ENCODE measurements at places on chromosomes 2 and 18.

DNA sequence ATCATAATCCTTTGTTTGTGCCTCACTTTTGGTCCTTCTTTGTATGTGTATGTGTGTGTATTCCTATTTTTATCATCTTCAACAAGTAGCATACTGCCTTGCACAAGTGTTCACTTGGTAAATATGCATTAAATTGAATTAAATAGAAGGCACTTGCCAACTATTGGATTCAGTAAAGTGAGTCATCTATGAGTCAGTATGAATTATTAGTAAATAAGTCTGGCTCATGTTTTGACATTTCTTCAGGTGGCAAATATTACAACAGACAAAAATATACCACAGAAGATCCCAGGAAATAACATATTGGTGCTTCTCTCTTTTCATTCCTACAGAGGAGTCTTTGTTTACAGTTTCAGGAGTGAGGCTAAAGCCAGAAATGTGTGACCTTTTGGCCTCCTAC is 84.1 kb downstream of the CDK15 start:
- no peak for DNase-seq

DNA sequence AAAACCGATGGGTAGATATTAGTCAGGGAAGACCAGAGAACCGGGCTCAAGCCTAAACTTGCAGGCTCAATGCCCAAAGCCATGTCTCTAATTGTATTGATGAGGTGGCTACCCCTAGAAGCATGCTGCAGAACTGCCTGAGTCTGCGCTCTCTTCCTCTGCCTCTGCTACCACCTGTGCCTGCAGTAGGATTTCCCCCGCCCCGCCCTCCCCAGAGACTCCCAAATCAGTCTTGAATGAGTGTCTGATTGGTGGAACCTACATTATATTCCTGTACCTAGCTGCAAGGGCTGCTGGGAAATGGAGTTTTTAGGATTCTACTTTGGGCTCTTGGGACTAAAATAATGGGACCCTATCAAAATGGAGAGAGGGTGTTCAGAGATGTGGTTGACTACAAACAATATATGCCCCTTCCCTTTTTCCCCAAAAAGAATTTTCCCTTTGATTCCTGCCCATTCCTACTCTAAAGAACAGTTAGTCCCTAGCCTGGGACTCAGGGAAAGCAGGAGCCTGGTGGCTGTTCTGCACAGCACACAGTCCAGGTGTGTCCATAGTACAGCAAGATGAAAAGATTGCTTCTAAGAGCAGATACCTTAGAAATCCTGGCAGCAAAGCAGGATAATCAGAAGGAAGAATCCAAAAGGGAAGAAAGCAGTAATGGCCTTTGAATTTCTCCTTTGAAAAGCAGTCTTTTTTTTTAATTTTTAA is 12.5 kb downstream of the GRP start:
- DNase-seq, result no peak

GRCh38 chr2:124708661-124709060 is 683.6 kb downstream of the CNTNAP5 start:
- DNase-seq, result no peak

DNA sequence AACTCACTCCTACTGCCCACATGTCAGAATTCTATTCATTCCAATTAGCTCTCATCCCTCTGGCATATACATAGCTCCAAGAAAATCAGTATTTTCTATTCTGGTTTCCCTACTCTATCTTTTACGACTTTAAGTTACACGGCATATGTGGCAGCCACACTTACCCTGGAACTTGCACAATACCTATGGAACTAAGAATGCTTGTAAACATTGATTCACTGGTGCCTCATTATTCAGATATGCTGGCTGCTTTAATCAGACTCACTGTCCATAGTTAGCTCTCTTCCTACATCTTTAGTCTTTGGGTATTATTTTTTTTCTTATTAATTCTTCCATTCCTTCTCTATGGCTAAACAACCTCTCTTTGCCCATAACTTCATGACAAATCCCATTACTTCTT is 1519.9 kb upstream of the ACVR2A start:
- DNase-seq, result no peak

DNA sequence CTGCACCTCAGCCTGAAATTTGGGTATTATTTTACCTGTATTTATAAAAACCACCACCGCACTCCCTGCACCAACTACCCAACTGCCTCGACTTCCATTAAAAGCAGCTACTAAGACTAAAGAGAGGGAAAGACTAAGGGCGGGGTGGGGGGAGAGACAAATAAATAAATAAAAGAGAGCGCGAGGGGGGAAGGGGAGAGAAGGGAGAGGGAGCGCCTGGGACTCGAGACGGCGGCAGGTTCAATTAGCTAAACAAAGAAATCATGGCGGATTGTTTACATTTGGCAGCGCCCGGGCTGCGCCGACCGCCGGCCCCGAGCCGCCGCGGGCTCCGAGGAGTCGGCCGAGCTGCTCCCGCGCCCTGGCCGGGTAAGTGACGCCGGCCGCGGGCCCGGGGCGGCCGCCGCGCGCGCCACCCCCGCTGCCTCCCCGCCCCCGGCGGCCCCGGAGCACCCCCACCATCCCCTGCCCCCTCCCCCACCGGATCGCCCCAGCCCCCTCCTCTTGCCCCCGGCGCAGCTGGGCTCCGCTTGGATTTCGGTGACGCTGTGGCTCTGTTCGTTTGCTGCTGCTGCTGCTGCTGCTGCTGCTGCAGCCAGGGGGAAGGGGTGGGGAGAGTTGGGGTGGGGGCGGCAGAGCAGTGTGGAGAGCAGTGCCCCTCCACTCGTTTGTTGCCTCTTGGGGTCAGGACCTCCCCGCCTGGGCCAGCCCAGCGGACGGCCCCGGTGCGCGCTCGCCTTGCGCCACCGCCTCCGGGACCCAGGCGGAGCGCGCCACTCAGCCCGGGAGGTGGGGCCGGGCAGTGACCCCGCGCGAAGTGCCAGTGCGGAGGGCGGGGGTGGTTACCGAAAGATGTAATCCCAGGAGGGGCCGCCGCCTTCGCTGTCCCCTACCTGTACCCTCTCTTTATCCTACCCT is 187.2 kb upstream of the FANCL start:
- no peak for DNase-seq

DNA sequence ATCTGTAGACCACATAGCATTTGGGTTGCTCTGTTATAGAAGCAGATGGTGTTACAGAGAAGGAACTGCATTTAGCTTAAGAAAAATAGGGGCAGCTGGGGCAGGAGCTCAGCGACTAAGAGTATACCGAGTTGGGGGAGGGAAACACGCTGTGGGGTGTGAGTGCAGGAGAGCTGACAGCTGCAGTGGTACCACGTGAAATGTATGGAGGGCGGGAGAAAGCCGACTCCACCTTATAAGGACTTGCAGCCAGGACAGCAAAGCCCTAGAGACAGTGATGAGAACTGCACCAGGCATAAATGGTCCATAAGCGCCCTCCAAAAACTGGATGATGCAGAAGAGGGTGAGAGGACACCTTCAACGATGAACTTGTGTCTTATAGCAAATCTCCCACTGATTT is 237.6 kb downstream of the PRKCE start:
- peak; percentile 25 for DNase-seq

GRCh38 chr2:127293386-127293747 is 577 bp downstream of the ERCC3 start:
- no peak for DNase-seq

DNA sequence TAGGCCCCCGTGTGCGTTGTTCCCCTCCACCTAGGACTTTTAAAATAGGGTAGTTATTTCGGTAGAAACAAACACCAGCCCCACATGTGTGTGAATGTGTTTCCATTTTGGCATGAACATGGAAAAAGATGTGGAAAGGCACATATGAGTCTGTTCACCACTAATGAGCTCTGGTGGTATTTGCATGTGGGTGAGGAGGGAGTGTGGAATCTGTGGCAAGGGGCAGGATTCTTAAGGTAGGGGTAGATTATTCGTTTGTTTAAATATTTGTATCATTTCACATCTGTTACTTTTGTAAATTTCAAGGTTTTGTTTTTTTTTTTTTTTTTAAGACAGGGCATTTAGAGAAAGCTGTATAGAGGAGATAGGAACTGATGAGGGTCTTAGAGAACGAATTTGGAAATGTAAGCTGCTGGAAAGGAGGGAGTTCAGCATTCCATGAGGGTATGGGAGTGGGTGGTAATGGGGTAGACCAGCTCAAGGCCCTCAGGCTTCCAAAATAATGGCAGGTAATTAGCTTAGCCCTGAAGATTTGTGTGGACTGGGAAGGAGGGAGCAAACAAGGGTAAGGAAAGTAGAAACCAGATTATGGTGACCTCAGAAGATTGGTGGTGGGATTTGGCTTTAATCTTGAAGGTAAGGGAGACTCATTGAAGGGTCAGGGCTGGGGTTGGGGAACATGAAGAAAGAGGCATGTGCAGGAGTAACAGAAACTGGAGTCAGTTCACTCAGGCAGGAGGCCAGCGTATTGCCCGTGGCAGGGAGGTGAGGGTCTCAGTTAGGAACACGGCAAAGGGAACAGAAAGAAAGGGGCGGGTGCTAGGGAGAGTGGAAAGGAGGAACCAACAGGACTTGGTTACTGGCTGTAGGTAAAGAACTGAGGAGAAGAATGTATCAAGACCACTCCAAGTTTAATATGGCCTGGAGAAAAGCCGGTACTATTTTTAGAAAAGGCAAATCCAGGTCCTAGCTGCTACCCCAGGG is 123.6 kb downstream of the PLB1 start:
- no peak for DNase-seq
